ENCODE measurements at places on chromosomes 12 and 14. TPM values are rescaled to one million over a fixed set of nuclear protein-coding genes. Genes with fewer than 3 reads are reported as not detected.

GRCh38 chr12:109387425-109388166, 39.9 kb downstream of the MYO1H start:
- no peaks in the 10 kb centered on the region for H3K36me3 ChIP-seq
- ATAC-seq = no peak
- peaks cover 16% of the 10 kb centered on the region for H3K4me1 ChIP-seq
- H3K27me3 ChIP-seq = no peaks in the 10 kb centered on the region
- H3K27ac ChIP-seq = no peak overlapping the region

DNA sequence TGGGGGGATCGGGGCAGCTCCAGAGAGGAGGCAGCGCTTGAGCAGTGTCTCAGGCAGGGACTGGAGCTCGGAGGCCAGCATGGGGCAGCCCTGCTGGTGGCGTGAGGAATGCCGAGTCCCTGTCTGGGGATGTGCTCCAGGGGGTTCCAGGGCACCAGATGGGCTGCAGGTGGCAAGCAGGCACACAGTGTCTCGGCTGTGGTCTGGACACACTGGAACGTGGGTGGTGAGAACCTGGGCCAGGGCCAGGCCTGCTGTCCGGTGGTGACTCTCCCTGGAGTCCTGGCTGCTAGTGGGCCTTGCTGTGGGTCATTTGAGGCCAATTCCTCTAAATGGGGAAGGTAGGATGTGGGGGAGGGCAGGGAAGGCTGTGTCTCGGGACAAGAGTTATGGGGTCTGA, 199.4 kb upstream of the RTL1 start:
- no peak overlapping the region for H3K27ac ChIP-seq
- no peaks in the 10 kb centered on the region for H3K36me3 ChIP-seq
- ATAC-seq = no peak
- H3K4me3 ChIP-seq = no peak overlapping the region
- peaks cover 10% of the 10 kb centered on the region for H3K27me3 ChIP-seq
- H3K4me1 ChIP-seq = no peaks in the 10 kb centered on the region

- H3K36me3 ChIP-seq = no peaks in the 10 kb centered on the region
- no peak overlapping the region for H3K4me3 ChIP-seq
- H3K4me1 ChIP-seq = no peaks in the 10 kb centered on the region
- H3K27me3 ChIP-seq = no peaks in the 10 kb centered on the region
These were observed 74.1 kb downstream of the ZNF664 start for GRCh38 chr12:124047045-124047566.

- ATAC-seq = no peak
- H3K4me3 ChIP-seq = no peak overlapping the region
- no peak overlapping the region for H3K27ac ChIP-seq
- no peaks in the 10 kb centered on the region for H3K27me3 ChIP-seq
These were observed 61.5 kb downstream of the E2F7 start for GRCh38 chr12:77003914-77004313.

Gene C12orf50
- total RNA-seq = not detected

DNA sequence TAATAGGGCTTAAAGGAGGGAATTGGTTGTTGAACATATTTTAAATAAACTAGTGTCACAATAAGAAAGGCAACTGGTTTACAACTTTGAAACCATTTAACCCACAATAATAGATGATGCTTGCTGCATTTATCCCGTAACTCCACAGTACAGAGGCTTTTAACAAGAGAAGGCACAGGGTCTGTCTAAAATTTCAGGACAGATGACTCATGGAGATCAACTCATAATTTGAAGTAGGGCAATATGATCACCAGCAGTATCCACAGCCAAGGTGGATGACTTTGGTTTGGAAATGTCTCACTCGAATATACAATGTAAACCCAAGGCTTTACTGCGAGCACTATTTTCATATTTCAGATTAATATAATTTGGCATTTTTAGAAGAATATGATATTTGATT, 340.2 kb downstream of the LRIG3 start:
- no peaks in the 10 kb centered on the region for H3K27me3 ChIP-seq
- no peak overlapping the region for H3K4me3 ChIP-seq
